ENCODE measurements at places on chromosomes 13 and 19. TPM values are rescaled to one million over a fixed set of nuclear protein-coding genes. Genes with fewer than 3 reads are reported as not detected.

THSD8 gene
- total RNA-seq = not detected

RFPL4AL1 gene
- total RNA-seq = not detected

SRRM5 gene
- total RNA-seq = 0.10 TPM

MBD3 gene
- total RNA-seq = 36.6 TPM

TNNT1 gene
- total RNA-seq = 17.9 TPM

ATP7B gene
- total RNA-seq = 10.5 TPM

COL4A2 gene
- 334 TPM for total RNA-seq

ZFP28 gene
- 22.5 TPM for total RNA-seq

PSG3 gene
- total RNA-seq = not detected

CAPN12 gene
- 1.1 TPM for total RNA-seq

SCEL gene
- 0.10 TPM for total RNA-seq

KCNN4 gene
- 0.83 TPM for total RNA-seq

CEACAM3 gene
- total RNA-seq = 1.9 TPM

PIH1D1 gene
- total RNA-seq = 96.3 TPM

DMAC2 gene
- 20.3 TPM for total RNA-seq

PRODH2 gene
- total RNA-seq = 0.10 TPM

DLEU7 gene
- total RNA-seq = 3.9 TPM

RNF17 gene
- total RNA-seq = 0.06 TPM

GPC5 gene
- 54.4 TPM for total RNA-seq

ZNF607 gene
- 12.3 TPM for total RNA-seq

ADAMTSL5 gene
- 0.99 TPM for total RNA-seq

SIAH3 gene
- total RNA-seq = 3.5 TPM

TSSK6 gene
- total RNA-seq = 1.4 TPM

CDX2 gene
- total RNA-seq = not detected

GFY gene
- not detected for total RNA-seq

BRD4 gene
- 16.3 TPM for total RNA-seq

ITM2B gene
- 469 TPM for total RNA-seq

GPC6 gene
- 109 TPM for total RNA-seq

IZUMO2 gene
- not detected for total RNA-seq

DPF1 gene
- 12.4 TPM for total RNA-seq

PEG3 gene
- total RNA-seq = 444 TPM

S1PR4 gene
- total RNA-seq = 0.88 TPM

FRY gene
- total RNA-seq = 88.8 TPM

BICRA gene
- 2.7 TPM for total RNA-seq

MEIS3 gene
- total RNA-seq = 48.1 TPM

GPI gene
- 186 TPM for total RNA-seq

ZNF331 gene
- 21.7 TPM for total RNA-seq

SERPINE3 gene
- total RNA-seq = not detected

PABPC3 gene
- 0.28 TPM for total RNA-seq

TTC9B gene
- total RNA-seq = 19.9 TPM

ABHD8 gene
- total RNA-seq = 18.2 TPM

FCER2 gene
- total RNA-seq = 0.59 TPM

GSX1 gene
- total RNA-seq = 0.20 TPM

IL12RB1 gene
- total RNA-seq = 0.50 TPM

NCR1 gene
- 0.17 TPM for total RNA-seq

C1QTNF9B gene
- 0.22 TPM for total RNA-seq

ARRDC5 gene
- 0.17 TPM for total RNA-seq

EID2B gene
- total RNA-seq = 15.6 TPM

ELL gene
- total RNA-seq = 7.6 TPM

QPCTL gene
- 4.3 TPM for total RNA-seq

KIR2DL3 gene
- not detected for total RNA-seq

C19orf73 gene
- 3.1 TPM for total RNA-seq

ZNF225 gene
- total RNA-seq = 12.1 TPM

CEACAM5 gene
- not detected for total RNA-seq

TEX29 gene
- total RNA-seq = 0.30 TPM
